ENCODE measurements at places on chromosomes 16 and 17. TPM values are rescaled to one million over a fixed set of nuclear protein-coding genes. Genes with fewer than 3 reads are reported as not detected.

GRCh38 chr17:42362245-42362961 lies 25.8 kb downstream of the STAT3 start:
- DNase-seq = no peak

DNA sequence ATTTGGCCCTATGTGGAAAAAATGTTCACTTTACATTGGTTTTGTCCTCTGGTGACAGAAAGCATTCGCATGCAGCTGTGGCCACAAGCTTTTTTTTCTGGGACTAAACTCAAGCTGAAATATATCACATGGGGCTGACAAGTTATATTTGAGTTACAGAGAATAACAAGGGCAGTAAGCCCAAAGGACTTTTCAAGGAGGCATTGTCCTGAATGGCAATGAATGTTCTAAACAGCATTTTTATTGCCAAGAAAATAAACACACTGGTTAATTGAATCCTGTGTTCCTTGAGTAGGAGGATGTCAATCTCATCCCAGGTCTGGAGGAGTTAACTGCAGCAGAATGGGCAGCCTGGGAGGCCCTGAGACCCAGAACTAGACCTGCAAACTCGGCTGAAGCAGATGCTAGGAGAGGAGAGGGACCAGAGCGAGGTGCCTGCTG lies 114.5 kb downstream of the COPRS start:
- no peak for DNase-seq

HOXB6 gene
- 1.2 TPM for total RNA-seq

NOL3 gene
- 111 TPM for total RNA-seq

DNA sequence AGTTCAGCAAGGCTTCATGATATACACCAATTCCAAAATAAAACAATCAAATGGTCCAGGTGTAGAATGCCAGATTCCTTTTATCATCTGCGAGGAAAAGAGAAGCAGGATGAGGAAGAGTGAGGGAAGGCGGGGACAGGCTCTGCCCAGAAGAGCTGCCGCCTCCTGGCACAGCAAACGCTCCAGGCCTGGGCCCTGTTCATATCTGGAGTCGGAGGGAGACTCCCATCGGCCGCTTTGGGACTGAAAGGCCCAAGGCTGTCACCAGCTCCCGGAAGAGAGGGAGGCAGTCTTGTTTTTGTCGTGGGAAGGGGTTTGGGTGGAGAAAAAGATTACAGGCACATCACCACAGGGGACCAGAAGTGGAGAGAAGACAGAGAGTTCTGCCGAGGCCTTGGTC lies 29.0 kb upstream of the SLC25A19 start:
- DNase-seq = peak; percentile 72

GRCh38 chr17:41635121-41636097 lies 11.0 kb upstream of the KRT17 start:
- DNase-seq = peak; percentile 44

- DNase-seq = peak; percentile 37
These were observed 12.3 kb downstream of the CACNG4 start for GRCh38 chr17:66976781-66977201.

GRCh38 chr16:50567651-50568050 lies 19.5 kb downstream of the NKD1 start:
- no peak for DNase-seq

DNA sequence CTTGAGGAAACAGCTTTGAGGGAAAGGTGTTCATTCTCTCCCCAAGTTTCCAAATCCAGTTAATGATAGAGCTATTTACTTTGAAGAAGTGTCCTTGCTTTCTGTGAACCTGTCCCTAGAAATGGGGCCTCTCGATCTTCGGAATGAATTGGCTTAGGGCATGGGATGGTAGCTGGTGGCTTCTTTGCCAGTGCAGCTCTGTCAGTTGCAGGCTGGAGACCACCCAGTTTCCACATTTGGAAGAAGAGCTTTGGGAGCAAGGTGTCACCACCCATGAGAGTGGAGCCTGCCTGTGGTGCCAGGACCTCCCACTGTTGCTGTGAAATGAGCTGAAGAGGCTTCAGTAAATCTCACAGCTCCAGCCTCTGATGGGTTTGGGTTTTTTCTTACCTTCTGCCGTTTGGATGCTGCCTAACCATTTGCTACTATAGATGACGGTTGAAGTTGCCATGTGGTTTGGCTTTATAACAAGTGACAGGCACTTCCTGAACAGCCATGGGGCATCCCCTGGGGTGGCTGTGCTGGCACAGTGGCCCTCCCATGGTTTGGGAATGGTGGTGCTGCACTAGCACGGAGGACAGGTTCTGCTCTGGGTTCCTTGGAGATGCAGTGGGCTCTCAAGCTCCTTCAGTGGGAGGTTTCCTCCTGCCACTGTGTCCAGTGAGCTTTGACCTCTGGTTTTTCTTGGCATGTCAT lies 19.5 kb upstream of the SLC5A10 start:
- no peak for DNase-seq

DNA sequence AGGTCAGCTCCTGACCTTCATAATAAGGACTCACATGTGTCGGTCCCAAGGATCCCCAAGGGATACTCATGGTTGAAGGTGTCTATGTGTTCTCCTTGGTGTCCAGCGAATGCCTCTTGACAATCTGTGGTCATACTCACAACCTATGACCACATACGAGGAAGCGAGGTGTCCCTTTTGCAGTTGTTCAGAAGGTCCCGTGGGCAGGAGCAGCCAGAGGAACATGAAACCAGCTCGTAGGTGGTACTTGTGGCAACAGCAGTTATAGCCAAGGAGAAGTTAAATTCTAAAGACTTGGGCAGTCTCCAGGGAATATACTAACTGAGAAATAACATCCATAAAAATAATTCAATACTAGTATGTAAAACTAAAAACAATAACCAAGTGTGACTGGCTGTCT lies 685.3 kb downstream of the WWOX start:
- no peak for DNase-seq

GRCh38 chr17:72126575-72127486 lies 6.0 kb downstream of the SOX9 start:
- DNase-seq = no peak

GRCh38 chr17:73432624-73433190 lies 120.9 kb upstream of the CDC42EP4 start:
- DNase-seq = no peak

- no peak for DNase-seq
These were observed 21.4 kb downstream of the NPLOC4 start for GRCh38 chr17:81615401-81615930.

DNA sequence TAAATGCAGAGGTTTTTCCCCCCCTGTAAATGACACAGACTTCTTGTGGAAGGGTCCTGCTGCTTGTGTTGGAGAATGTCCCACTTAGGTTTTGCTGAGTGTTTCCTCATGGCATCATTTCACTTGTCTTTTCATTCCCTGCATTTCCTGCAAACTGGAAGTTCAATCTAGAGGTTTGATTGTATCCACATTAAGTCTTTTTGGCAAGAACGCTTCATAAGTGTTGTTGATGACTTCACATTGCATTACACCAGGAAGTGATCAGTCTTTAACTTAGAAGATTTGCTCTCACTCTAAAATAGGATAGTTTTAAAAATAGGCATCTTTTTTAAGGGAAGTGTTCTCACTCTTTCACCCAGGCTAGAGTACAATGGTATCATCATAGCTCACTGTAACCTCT lies 67.2 kb downstream of the RPTOR start:
- no peak for DNase-seq

GLOD4 gene
- 39.5 TPM for total RNA-seq

GRCh38 chr16:27430512-27430911 lies 28.5 kb downstream of the IL21R start:
- DNase-seq = no peak

DNA sequence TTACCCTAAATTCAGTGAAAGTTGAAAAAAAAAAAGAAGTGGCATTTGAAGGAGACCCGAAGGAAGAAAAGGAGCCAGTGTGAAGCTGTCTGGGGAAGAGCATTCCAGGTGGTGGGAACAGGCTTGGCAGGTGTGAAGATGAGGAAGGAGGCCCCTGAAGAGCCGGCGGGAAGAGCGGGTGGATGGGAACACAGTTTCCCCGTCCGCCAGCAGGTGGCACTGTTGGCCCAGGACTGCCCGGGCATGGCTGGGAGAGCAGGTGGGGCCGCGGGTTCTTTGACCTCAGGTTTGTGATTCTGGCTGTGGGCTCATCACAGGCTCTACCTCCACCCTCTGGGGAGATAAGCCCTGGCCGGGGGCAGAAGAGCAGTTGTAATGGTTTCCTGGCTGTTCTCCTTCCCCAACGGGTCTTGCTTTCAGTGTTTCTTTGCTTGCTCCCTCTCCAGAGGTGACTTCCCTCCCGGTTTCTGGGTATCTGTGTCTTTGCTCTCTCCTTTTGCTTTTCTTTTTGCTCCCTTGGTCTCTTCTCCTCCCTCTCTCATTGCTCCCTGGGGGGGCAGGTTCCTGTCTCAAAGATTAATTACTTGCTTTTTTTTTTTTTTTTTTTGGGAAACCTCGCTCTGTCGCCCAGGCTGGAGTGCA lies 32.3 kb downstream of the RAP1GAP2 start:
- DNase-seq = peak; percentile 72

DLX4 gene
- total RNA-seq = 0.12 TPM

DNA sequence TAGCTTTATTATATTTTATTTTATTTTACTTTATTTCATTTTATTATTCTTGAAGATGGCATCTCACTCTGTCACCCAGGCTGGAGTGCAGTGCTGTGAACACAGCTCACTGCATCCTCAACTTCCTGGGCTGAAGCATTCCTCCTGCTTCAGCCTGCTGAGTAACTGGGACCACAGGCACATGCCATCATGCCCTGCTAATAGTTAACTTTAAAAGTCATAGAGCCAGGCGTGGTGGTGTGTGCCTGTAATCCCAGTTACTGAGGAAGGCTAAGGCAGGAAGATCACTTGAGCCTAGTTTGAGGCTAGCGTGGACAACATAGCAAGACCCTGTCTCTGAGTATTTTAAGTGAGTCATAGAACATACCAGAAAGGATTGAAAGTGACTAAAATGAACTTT lies 38.7 kb downstream of the ESRP2 start:
- DNase-seq = no peak

ZNF423 gene
- total RNA-seq = 22.2 TPM

RPS15A gene
- 857 TPM for total RNA-seq

DNA sequence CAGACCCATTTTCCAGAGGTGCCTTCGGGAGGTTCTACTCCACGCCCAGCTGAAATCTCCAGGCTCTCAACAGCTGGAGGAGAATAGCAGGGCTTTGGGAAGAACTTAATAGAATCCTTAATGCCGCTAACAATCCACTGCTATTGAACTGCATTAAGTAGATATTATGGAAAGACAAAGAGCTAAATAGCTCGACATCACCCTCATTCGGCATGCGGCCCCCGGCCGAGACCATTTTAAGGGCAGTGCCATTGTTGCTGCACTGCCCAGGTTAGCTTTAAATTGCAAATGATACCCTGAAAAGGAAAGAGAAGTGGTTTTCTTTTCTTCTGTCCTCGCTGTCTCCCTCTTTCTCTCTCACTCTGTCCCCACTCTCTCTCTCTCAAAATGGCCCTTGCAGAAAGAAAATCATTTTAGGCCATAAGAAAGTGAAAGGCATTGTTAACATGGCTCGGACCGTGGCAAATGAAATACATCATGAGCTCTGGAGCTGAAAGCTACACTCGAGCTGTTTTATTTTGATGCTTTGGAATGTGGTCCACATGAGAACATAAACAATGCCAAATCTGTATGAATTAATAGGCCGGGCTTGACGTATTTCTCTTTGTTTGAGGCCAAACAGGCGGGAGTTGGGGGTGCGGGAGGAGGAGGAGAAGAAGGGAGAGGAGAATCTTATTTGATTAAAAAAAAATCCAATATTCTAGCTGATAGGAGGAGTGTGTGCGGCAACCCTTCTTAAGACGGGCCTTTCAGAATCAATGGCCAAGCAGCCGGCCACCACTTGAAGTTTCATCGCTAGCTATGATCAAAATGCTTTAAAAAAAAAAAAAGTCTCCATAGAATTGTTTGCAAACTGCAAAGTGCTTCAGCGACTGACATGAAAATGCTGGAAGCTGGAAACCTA lies 298.8 kb upstream of the IRX3 start:
- no peak for DNase-seq
